Osteoblast (primary cell): ENCODE measurements at places on chromosomes 5 and 9.

DNA sequence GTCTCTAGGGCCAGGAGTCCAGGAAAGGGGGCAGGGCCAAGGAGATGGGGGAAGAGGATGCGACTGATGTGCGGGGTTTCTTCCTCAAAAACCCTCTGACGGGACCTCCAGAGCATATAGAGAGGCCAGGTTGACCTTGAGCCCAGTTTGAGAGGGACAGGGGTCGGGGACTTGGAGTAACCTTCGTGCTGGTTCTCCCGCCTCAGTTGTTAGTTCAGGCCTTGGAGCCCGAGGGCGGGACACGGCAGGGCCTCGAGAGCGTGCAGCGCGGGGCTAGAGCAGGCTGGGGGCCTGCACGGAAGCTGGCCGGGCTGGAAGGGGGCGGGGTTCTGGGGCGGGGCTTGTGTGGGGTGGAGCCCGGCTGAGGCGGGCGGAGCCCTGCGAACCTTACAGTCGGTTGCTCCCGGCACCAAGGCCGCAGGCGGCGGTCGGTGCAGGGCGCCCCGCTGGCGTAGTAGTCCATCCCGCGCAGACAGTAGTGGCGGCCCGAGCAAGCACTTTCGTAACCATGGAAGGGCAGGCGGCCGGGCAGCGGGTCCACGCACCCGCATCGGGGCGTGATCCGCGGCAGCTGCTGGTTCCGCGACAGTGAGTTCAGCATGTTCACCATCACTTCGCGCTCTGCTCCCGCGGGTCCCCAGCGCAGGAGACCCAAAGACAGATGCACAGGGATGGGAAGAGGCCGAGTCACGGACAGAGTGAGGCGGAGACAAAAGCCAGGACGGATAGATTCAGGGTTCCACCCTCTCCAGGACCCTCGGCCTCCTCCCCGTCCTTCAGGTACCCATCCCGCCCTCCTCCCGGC, 4.0 kb upstream of the MYORG start:
- H3K27me3 ChIP-seq, result no peaks in the 10 kb centered on the region
- peak; percentile 98 for DNase-seq
- no peak overlapping the region for H3K27ac ChIP-seq
- H3K4me1 ChIP-seq, result peaks cover 7% of the 10 kb centered on the region
- H3K36me3 ChIP-seq, result no peaks in the 10 kb centered on the region

DNA sequence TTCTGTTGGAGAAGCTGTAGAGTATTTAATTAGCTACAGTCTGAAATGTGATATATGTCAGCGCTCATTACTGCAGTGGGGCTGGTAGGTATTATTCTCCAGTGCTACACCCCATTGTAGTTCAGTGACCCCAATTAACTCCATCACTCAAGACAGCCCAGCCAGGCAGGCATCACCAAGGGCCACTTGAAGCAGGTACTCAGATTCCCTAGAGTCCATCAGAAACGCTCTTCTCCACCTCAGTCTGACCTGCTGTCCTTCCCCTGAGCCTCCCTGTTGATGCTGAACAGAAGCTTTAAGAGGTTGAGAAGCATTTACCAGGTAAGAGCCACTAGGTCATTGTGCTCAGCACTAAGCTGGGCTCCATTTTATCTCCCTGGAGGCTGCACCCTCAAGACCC, 71.8 kb downstream of the GALNT10 start:
- peaks cover 25% of the 10 kb centered on the region for H3K4me1 ChIP-seq
- H3K4me3 ChIP-seq, result no peak overlapping the region
- no peaks in the 10 kb centered on the region for H3K36me3 ChIP-seq
- no peaks in the 10 kb centered on the region for H3K27me3 ChIP-seq

- H3K36me3 ChIP-seq, result no peaks in the 10 kb centered on the region
- H3K27me3 ChIP-seq, result peaks cover 3% of the 10 kb centered on the region
- no peak overlapping the region for H3K27ac ChIP-seq
- DNase-seq, result no peak
- no peaks in the 10 kb centered on the region for H3K4me1 ChIP-seq
- H3K4me3 ChIP-seq, result no peak overlapping the region
Observed at GRCh38 chr9:126317513-126317912, 9.1 kb upstream of the MVB12B start.

GRCh38 chr9:92941861-92942260, 5.5 kb upstream of the FGD3 start:
- H3K27ac ChIP-seq, result no peak overlapping the region
- no peaks in the 10 kb centered on the region for H3K4me1 ChIP-seq
- DNase-seq, result no peak

GRCh38 chr9:112789473-112789872, 38.9 kb downstream of the SNX30 start:
- no peaks in the 10 kb centered on the region for H3K27me3 ChIP-seq
- H3K36me3 ChIP-seq, result no peaks in the 10 kb centered on the region
- peak overlapping the region; percentile 32 for H3K27ac ChIP-seq
- DNase-seq, result no peak
- H3K4me3 ChIP-seq, result no peak overlapping the region
- H3K4me1 ChIP-seq, result peaks cover 10% of the 10 kb centered on the region

GRCh38 chr5:73104326-73104725, 16.0 kb upstream of the TMEM171 start:
- no peak for DNase-seq
- H3K36me3 ChIP-seq, result no peaks in the 10 kb centered on the region
- no peak overlapping the region for H3K4me3 ChIP-seq
- no peaks in the 10 kb centered on the region for H3K4me1 ChIP-seq
- H3K27ac ChIP-seq, result no peak overlapping the region
- no peaks in the 10 kb centered on the region for H3K27me3 ChIP-seq

- H3K36me3 ChIP-seq, result no peaks in the 10 kb centered on the region
- peaks cover 24% of the 10 kb centered on the region for H3K4me1 ChIP-seq
- no peak for DNase-seq
Observed at GRCh38 chr9:79813258-79813638, 241.5 kb downstream of the TLE4 start.

GRCh38 chr9:91029650-91030361, 228.2 kb downstream of the SYK start:
- H3K4me3 ChIP-seq, result no peak overlapping the region
- H3K36me3 ChIP-seq, result no peaks in the 10 kb centered on the region
- DNase-seq, result no peak

DNA sequence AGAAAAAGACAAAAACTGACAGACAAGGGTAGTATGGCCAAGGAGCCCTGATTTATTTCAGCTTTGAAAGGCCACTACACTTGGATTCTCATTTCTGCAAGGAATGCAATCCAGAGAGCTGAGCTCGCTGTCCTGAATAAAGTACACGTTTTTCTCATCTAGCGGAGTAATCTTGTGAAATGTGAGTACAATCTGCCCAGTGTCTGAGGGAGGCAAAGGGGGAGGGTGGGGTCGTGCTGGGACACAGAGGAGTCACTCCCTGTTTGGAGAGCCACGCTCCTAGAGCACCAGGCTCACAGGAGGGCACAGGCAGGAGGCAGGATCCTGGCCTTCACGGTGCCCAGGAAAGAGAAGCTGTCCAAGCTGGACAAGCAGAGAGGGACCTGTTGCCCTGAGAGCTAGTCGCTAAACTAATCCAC, 51.0 kb upstream of the IFNK start:
- DNase-seq, result peak; percentile 30
- no peaks in the 10 kb centered on the region for H3K27me3 ChIP-seq

DNA sequence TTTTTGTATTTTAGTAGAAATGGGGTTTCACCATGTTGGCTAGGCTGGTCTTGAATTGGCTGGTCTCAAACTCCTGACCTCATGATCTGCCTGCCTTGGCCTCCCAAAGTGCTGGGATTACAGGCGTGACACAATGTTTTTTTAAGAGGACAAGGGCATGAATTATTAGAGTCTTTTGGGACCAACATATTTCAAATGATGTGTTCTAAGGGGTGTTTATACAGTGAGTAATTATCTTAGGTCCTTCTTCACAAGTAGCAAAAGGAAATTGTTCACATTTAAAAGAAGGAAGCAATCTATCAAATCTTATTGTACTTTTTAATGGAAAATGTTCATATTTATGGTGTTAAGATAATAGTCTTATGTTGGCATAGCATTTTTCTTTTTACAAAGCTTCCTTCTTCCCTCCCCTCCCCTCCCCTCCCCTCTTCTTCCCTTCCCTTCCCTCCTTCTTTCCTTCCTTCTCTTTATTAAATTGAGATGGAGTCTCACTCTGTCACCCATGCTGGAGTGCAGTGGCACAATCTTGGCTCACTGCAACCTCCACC, 6.7 kb downstream of the GNG10 start:
- no peaks in the 10 kb centered on the region for H3K4me1 ChIP-seq
- DNase-seq, result no peak
- peaks cover 5% of the 10 kb centered on the region for H3K36me3 ChIP-seq
- no peak overlapping the region for H3K27ac ChIP-seq
- H3K4me3 ChIP-seq, result no peak overlapping the region

- no peaks in the 10 kb centered on the region for H3K36me3 ChIP-seq
- no peaks in the 10 kb centered on the region for H3K27me3 ChIP-seq
- H3K27ac ChIP-seq, result no peak overlapping the region
- DNase-seq, result no peak
- no peak overlapping the region for H3K4me3 ChIP-seq
- no peaks in the 10 kb centered on the region for H3K4me1 ChIP-seq
Observed at GRCh38 chr5:176519810-176520720, 17.1 kb downstream of the RNF44 start.

GRCh38 chr9:96169484-96169883, 132.5 kb downstream of the HSD17B3 start:
- H3K4me1 ChIP-seq, result no peaks in the 10 kb centered on the region
- H3K27ac ChIP-seq, result no peak overlapping the region
- no peaks in the 10 kb centered on the region for H3K36me3 ChIP-seq
- no peak overlapping the region for H3K4me3 ChIP-seq

- no peak overlapping the region for H3K27ac ChIP-seq
- H3K36me3 ChIP-seq, result no peaks in the 10 kb centered on the region
Observed at GRCh38 chr5:121981254-121981653, 19.5 kb downstream of the SRFBP1 start.

DNA sequence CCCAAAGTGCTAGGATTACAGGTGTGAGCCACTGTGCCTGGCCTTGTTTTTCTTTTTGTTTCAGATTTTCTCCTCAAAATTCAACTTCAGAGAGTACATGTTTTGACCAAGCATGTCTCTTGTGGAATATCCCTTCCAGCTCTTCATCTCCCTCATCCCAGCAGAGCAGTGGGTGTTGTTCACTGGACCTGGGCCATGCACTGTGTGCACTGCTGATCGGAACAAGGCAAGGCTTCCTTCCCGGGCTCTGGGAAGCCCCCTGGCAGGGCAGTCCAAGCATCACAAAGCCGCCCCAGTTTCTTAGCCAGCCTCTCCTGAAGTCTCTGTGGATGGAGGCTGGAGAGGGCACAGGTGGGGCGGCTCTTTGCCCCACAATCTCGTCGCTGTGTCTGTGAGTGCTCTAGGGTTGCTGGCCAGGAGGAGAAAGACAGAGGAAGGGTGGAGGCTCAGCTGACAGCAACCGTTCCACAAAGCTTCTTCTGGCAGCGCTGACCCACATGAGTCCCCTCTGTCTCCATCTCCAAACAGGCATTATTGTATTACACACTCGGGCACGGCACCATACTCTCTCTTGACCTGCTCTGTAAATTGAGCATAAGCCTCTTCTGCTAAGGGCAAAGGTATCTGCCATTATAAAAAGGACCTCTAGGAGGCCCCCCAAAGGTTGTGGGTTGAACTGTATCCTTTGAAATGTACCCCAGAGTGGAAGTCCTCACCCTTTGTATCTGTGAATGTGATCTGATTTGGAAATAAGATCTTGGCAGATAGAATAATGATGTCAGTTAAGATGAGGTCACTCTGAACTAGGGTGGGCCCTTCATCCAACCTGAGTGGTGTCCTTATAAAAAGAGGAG, 89.6 kb downstream of the TARS1 start:
- no peak overlapping the region for H3K27ac ChIP-seq
- H3K27me3 ChIP-seq, result no peaks in the 10 kb centered on the region
- peaks cover 3% of the 10 kb centered on the region for H3K36me3 ChIP-seq
- H3K4me1 ChIP-seq, result no peaks in the 10 kb centered on the region

DNA sequence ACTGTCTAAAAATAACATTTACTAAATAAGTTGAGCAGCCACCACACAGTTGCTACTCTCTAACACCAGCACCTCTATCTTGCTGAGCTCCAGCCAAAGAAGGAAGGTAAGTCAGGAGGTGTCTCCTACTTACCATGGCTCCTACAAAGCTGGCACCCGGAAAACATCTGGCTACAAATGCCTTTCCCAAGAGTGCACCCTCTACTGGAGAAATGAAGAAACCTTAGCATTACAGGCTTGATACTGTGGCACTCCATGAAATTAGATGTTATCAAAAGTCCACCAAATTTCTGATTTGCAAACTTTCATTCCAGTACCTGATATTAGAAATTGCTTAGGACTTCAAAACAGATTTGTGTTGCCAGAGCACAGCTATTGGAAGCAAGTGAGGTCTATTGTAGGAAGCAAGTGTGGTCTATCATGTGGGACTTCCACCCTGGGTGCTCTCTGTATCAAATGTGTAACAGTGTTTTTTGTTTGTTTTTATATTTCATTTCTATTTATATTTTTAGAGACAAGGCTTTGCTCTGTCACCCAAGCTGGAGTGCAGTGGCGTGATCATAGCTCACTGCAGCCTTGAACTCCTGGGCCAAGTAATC, 25.7 kb upstream of the RFK start:
- H3K36me3 ChIP-seq, result no peaks in the 10 kb centered on the region
- H3K4me1 ChIP-seq, result peaks cover 12% of the 10 kb centered on the region
- H3K27me3 ChIP-seq, result no peaks in the 10 kb centered on the region
- DNase-seq, result peak; percentile 15
- H3K4me3 ChIP-seq, result no peak overlapping the region

DNA sequence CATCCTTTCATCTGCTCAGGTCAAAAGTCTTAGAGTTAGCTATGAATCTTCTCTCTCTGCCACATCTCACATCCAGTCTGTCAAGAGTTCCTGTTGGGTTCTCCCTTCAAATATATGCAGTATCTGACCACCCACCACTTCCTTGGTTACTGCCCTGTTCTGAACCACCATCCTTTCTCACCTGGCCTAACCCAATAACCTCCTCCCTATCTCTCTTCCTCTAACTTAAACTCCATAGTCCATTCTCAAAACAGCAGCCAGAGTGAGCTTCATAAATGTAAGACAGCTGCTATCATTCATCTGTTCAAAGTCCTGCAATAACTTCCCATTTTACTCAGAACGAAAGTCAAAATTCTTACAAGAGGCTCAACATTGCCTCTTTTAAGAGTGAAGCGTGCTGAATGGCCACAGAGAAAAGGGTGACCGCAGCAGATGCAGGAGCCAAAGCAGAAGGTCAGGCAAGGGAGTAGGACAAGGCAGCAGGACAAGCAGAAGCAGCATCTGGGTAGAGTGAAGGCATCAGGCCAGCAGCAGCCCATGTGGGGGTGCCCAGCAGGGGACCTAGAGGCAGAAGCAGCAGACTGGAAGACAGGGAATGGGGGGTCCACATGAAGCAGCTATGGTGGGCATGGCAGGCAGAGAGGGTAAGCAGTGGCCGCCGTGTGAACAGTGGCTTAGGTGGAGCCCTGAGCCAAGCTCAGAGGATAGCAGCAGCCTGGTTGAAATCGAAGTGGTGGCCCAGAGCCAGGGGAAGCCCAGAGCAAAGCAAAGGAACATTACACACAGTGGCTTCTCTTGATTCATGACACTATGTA, 39.3 kb upstream of the CDC42SE2 start:
- H3K36me3 ChIP-seq, result no peaks in the 10 kb centered on the region
- peaks cover 2% of the 10 kb centered on the region for H3K4me1 ChIP-seq
- no peak overlapping the region for H3K27ac ChIP-seq
- DNase-seq, result no peak
- no peak overlapping the region for H3K4me3 ChIP-seq
